Femur (tissue), 1 donor: ENCODE measurements at places on chromosomes 2 and 18.

DNA sequence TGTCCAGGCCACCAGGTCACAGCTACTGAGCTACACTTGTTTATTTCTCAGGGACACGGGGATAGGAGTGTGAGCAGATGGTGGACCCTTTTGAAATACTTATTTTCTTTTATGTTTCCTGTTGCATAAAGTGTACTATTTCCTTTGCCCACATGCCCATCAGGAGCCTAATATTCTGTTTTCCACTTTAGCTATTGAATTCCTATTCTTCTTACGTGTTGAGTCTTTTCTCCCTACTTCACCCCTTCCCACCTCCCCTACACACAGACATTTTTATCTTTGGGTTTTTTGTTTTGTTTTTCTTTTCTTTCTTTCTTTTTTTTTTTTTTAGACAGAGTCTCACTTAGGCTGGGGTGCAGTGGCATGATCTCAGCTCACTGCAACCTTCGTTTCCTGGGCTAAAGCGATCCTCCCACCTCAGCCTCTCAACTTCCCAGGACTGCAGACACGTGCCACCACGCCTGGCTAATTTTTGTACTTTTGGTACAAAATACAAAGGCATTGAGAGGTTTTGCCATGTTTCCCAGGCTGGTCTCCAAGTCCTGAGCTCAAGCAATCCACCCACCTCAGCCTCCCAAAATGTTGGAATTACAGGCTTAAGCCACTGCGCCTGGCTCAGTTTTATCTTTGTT, 5.2 kb upstream of the GPR55 start:
- DNase-seq = no peak

GRCh38 chr2:85468704-85469349, 50.3 kb downstream of the SH2D6 start:
- DNase-seq = no peak

DNA sequence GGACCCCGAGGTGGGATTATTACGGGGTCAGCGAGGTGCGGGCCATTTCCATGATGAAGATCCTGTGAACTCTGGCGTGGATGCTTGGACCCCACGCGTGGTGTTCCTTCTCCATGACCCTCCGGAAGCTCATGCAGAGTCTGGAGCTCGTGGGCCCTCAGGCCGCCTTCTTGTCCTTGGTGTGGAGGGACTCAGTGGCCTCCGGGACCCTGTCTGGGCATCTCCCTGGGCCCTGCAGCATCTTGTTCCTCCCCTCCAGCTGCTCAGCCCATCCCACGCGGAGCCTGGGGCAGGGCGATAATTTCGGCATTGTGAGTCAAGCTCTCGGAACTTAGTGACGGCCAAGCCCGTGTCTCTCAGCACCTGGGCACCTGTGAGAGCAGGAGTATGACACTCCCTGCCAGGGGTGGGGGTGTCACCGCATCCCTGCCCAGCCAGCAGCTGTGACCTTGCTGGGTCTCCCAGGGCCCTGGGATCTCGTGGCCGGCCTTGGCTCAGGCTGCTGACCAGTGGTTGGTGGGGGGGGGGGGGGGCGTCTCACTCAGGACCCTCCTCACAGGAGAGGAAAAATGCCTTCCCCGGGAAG, 24.6 kb downstream of the RTP5 start:
- peak; percentile 18 for DNase-seq

- no peak for DNase-seq
Observed at GRCh38 chr2:18903750-18904149, 314.4 kb upstream of the NT5C1B start.

GRCh38 chr2:159953136-159953823, 109.1 kb downstream of the PLA2R1 start:
- no peak for DNase-seq

- DNase-seq = no peak
Observed at GRCh38 chr2:203697190-203697589, 9.2 kb upstream of the CD28 start.

- no peak for DNase-seq
Observed at GRCh38 chr2:207315131-207315530, 149.4 kb upstream of the KLF7 start.

DNA sequence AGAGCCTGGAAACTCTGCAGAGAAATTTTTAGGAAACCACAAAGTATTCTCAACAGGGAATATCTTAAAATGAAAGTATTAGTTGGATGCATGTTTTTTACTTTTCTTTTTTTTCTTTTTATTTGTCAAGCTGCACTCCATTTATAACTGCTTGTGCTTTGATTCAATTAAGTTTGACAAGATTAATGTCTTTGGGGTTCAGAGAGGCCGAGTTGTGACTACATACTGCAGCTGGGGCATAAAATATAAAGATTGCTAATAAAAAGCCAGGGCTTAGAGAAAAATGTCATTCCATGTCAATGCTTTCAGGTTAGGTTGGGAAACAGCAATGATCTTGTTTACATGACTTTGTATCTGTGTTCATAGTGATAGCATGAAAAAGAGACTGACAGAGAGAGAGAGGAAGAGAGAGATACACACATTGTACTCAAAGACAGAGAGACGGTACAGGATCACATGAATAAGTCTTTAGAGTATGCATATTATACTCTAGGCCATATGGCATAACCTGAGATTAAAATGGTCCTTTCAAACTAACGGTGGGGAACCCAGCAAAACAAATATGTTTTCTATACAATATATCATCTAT, 1022.3 kb upstream of the CNTNAP5 start:
- no peak for DNase-seq

GRCh38 chr2:169495310-169495928, 14.1 kb upstream of the KLHL41 start:
- DNase-seq = no peak

DNA sequence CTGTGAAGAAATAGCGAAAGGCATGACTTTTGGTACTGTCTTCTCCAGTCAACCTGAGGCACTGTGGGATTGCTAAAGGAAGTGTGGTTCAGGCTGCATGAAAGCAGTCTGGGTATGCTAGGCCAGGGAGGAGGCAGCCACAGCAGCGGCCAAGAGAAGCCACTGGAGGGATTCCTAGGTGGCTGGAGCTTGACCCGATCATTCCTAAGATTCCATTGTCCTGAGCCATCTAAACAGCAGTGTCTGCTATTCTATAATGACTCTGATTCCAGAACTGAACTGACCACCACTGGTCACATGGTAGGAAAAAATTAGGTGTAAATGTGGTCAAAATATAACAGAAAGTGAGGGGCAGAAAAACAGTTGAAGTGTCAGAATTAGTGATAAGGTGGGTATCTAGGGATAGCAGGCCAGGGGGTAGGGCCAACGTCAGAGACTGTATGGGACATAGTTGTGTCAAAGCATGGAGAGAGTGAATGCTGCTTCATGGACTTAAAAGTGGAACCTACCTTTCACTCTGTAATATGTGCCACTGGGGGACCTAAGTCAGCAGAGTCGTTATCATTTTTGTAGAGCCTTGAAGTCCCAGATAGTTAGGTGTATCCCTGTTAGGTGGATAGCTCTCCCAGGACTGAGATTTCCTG, 204.6 kb downstream of the CTNNA2 start:
- DNase-seq = no peak

DNA sequence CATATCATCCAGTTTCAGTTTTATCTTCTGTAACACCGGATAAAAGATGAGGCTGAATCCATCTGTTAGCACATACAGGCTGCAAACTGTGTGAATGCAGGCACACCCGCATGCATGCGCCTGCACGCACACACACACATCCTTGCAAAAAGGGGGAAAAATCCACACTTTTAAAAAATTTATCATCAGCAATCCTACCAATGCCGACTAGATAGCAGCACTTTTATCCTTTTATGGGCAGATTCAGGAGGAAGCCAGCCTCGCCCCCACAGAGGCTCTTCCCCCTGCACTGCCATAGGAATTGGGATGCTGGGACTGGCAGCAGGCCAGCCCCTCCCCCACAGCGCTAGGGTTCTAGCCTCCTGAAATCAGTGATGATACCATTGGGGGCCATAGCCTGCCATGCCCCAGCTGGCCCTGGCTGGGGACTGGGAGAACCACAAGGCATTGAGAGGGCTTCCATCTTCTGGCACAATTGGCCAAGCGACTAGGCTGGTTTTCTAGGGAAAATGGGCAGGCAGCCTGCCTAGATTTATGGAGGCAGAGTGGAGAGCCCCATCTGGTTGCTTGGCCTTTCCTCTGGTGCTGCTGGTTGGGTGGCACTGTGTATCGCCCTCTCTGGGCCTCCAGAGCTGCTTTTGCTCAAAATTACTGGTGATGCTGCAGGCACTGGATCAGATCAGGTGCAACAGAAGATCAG, 25.5 kb downstream of the CYRIA start:
- DNase-seq = no peak

- DNase-seq = no peak
Observed at GRCh38 chr2:54803783-54804751, 80.6 kb downstream of the EML6 start.

DNA sequence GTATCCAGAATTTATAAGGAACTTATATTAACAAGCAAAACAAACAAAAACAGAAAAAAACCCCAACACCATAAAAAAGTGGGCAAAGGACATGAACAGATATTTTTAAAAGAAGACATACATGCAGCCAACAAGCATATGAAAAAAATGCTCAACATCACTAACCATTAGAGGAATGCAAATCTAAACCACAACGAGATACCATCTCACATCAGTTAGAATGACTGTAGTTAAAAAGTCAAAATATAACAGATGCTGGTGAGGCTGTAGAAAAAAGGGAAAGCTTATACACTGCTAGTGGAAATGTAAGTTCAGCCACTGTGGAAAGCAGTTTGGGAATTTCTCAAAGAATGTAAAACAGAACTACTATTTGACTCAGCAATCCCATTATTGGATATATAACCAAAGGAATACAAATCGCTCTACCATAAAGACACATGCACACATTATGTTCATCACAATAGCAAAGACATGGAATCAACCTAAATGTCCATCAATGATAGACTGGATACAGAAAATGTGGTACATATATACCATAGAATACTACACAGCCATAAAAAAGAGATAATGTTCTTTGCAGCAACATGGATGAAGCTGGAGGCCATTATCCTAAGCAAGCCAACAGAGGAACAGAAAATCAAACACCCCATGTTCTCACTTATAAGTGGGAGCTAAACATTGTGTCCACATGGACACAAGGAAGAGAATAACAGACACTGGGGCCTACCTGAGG, 25.3 kb downstream of the PREPL start:
- no peak for DNase-seq

GRCh38 chr2:241091201-241091600, 10.9 kb downstream of the MTERF4 start:
- DNase-seq = no peak

DNA sequence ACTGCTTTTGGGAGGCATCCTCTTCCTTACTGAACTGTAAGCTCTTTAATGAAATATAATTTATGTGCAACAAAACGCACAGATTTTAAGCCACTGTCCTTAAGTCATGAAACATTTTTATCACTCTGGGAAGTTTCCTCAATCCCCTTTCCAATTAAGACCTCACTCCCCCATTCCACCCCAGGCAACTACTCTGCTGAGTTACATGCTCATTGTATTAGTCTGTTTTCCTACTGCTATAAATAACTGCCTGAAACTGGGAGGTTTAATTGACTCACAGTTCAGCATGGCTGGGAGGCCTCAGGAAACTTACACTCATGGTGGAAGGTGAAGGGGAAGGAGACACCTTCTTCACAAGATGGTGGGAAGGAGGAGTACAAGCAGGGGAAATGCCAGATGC, 46.5 kb upstream of the KCNE4 start:
- no peak for DNase-seq

DNA sequence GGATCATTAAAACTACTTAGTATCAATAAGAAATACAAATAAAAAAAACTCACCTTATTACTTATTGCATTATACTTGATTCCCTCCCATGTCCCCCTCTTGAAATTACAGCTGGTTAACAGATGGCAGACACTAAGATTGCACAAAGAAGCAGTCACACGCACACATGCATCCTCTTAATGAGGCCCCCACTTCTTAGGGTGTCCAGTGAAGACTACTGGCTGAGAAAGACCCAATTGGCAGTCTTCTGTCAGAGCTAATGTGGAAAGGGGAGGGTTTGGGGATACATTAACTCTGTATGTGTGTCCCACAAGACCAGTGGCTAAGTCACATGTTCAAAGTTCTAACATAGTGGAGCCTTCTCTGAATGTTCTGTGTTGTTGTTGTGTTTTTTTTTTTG, 210.7 kb downstream of the MTX2 start:
- no peak for DNase-seq

GRCh38 chr2:62686012-62686685, 19.4 kb upstream of the EHBP1 start:
- DNase-seq = no peak

DNA sequence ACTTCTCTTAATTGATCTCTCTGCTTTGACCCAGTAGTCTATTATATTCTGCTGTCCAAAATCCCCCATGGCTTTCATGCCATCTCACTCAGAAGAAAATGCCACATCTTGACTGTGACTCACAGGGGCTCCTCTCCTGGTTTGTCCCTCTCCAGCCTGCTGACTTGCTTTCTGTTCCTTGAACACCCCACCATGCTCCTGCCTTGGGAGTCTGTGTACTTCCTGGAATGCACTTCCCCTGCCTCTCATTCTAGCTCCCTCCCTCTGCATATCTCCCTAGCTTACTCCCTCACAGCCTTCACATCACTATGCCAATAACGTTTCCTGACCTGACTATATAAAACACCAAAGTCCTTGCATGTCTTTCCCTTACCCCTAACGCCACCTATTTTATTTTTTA, 167.2 kb downstream of the TRIB2 start:
- DNase-seq = no peak

DNA sequence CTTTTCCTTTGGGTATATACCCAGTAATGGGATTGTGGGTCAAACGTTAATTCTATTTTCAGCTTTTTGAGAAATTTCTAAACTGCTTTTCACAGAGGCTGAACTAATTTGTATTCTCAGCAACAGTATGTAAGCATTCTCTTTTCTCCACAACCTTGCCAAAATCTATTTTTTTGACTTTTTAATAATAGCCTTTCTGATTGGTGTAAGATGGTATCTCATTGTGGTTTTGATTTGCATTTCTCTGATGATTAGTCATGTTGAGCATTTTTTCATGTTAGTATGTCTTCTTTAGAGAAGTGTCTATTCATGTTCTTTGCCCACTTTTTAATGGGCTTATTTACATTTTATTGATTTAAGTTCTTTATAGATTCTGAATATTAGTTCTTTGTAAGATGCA, 145.5 kb downstream of the TRABD2A start:
- no peak for DNase-seq
